AG04450 (cell line): ENCODE measurements at places on chromosomes 11 and 22.
A peak's percentile ranks its signal among the peaks of the same experiment; 100 is the strongest.

- DNase-seq = no peak
Measured at GRCh38 chr11:106087815-106088435, 10.5 kb downstream of the AASDHPPT start.

- DNase-seq = no peak
Measured at GRCh38 chr22:26983311-26983710, 325.9 kb downstream of the MIAT start.

DNA sequence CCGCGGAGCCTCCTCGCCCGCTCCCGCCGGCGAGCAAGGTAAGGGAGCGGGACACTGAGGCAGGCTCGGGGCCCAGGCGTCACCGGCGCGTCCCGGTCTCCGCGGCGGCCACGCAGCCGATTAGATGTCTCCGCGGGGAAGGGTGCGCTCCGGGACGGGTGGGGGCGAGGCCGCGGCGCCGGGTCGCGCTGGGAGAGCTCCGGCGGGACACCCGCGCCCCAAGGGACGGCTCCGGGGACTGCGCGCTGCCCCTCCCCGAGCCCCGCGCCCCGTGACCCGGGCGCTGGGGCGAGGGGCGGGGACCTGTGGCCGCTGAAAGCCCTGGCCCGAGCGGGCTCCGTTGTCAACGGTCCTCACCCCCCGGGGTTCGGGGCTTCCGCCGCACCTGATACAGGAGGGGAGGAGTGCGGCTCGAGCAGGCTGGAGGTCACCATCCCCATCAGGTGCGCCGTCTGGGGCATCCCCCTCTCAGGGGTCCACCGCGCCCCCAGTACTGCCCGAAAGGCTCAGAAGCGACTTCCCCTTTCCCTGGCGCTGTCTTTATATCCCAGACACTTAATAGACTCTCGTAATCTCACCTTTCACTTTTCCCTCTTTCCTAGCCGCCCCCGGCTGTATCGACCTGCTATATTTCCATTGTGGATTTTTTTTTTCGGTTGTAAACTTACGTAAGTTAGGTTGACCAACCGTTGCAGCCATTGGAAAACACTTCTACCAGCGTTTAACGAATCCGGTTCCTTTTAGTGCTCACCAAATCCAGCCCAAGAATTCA is 573 bp downstream of the PPFIA1 start:
- peak; percentile 13 for DNase-seq

GRCh38 chr22:39251762-39252460 is 7.1 kb upstream of the PDGFB start:
- DNase-seq = no peak

GRCh38 chr11:102112509-102112821 is 2.2 kb downstream of the YAP1 start:
- no peak for DNase-seq

- no peak for DNase-seq
Measured at GRCh38 chr11:121476379-121477032, 23.7 kb upstream of the SORL1-AS1 start.

GRCh38 chr22:50443801-50444625 is 30.8 kb downstream of the SBF1 start:
- DNase-seq = no peak

- DNase-seq = no peak
Measured at GRCh38 chr11:102115557-102115956, 5.3 kb downstream of the YAP1 start.

GRCh38 chr11:30458541-30458940 is 127.6 kb downstream of the MPPED2 start:
- DNase-seq = no peak

DNA sequence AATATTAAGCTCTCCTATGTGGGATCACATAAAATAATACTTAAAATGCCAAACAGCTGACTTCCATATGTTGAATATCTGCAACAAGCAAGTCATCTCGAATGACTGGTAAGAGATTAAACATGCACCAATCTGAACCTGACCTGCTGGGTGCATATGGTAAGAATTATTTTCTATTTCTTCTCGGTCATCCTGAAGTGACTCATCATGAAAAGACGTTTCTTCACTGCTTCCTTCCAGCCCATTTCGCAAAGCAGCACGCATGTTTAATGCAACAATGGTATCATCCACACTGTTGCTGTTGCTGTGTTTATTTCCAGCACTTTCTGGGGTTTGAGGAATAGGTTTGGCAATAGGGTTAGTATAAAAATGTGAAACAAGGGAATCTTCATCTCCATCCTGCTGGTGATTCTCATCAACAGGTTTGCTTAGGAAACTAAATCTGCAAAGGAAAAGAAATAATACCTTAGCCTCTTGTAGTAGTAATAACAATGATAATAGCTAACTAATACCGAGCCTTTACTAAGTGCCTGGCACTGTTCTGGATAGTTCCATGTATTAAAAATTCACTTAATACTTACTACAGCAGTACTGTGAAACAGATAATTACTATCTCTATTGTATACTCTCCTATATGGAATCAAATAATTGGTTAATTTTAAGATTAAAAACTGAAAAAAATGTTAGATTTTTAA is 52.0 kb upstream of the CHRNA10 start:
- peak; percentile 97 for DNase-seq

DNA sequence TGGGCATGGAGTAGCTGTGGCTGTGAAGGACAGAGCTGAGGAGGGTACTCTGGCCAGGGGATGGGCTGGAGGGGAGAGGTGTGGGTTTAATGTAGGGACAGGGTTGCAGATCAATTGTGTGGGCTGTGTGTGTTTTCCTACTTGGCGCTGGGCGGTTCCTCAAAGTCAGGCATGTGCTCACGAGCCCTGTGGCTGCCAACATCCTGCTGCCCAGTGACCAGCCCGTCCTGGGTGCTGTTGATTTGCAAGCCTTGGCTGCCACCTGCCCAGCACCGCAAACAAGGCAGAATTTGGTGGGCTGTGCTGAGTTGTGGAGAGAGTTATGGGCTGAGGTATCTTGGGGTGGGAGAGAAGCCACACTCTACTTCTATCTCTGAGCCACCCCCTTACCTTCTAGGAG is 69.2 kb downstream of the SCN3B start:
- no peak for DNase-seq

GRCh38 chr22:35947794-35948425 is 80.7 kb downstream of the RBFOX2 start:
- DNase-seq = peak; percentile 13

GRCh38 chr11:57513452-57513795 is 2.1 kb downstream of the SLC43A1 start:
- no peak for DNase-seq

GRCh38 chr11:1859004-1859403 is 6.1 kb downstream of the LSP1 start:
- DNase-seq = no peak

GRCh38 chr22:43449205-43449830 is 37.5 kb downstream of the MPPED1 start:
- DNase-seq = no peak

GRCh38 chr11:91792779-91793262 is 431.8 kb upstream of the FAT3 start:
- no peak for DNase-seq

DNA sequence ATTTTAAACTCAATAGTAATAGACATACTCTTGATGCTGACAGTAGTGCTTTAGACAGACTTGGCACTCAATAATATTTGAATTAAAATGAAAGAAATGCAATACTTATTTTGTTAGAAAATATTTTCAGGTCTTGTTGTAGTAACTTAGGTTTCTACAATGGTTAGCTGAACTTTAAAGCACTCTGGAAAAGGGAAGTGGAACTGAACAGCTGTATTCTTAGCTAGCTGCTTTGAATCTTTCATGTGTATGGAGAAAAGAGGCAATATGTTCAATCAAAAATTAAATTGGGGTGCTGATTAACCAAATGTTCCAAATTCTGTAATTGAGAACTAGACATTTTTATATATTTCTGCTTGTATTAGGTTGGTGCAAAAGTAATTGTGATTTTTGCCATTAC is 517.9 kb upstream of the RAG2 start:
- DNase-seq = no peak

DNA sequence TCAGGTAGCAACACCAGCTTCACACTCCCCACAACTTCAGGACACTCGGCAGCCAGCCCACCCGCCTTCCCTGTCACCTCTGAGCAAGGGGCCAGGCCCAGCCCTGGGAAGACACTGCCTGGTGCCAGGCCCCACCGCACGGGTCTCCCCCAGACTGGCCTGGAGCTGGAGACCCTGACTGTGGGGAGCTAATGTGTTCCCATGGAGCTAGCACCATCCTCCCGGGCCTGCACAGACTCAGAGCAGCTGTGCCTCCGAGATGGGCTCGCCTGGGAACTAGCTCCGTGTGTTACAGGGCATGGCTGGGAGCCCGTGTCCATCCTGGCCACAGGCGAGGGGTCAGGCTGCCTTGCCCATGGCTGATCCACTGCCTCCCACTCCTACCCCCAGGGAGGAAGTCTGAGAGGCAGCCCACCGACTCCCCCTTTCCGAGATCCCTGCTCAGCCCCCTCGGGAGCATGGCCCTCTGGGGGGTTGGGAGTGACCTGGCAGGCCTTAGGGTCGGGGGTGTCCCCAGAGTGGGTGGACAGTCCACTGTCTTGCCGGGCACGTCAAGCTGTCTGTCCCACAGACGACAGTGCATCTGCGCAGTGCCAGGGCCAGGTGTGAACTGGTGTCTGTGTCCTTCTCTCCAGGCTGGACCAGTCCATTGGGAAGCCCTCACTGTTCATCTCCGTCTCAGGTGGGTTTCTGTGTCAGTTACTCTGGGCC is 76.7 kb upstream of the KCNQ1OT1 start:
- no peak for DNase-seq

DNA sequence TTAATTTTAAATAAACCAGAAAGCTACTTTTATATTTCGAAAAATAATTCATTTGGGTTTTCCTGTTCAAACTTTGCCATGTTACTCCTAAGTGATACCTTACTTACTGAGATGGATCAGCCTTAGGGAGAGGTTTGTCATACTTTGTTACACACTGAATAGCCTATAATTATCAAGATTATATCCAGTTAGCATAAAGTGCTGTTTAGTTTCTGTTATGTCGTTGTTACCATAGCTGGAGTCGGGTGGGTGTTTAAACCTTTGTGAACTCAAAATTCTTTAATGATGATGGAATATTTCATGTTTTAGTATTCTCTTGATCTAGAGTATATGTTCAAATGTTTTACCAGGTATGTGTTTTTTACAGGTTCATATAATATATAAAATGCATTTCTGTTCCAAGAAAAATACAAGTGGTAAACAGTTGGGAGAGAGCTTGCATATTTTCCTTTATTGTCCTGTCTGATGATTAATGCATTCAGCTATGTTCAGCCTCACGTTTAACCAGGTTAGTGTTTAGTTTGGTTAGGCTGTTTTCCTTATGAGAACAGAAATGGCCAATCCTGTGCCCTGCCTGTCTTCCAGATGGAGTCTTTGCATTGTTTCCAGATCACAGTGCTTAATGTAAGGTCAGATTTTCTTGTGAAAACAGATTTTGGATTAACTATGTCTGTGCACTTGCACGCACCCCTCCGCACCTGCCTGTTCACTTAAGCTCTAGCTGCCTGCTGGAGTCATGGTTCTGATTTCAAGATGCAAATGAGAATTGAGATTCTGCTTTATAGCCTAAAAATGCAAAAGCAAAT is 105.6 kb downstream of the ATXN10 start:
- DNase-seq = no peak

- no peak for DNase-seq
Measured at GRCh38 chr11:12276831-12277475, 100.4 kb upstream of the PARVA start.

DNA sequence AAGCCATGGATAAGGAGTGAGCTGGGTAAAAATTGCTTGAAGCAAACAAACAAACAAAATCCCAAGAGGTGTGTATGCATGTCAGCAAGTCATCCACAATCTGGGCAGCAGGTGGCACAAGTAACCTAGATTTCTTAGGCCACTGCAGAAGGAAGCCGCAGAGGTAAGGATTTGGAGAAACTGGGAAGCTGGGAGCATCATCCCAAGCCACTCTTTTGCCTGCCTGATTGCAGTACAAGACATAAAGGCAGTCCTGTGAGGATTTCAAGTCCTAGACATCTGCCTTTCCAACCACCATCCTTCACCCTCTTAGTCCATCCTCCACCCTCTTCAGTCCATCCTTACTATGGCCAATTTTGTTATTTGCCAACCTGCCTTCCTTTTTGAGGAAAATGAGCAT is 67.2 kb upstream of the BMAL1 start:
- DNase-seq = peak; percentile 63

- DNase-seq = no peak
Measured at GRCh38 chr11:30049214-30049613, 32.4 kb upstream of the KCNA4 start.

- DNase-seq = peak; percentile 94
Measured at GRCh38 chr22:36329254-36330078, 58.3 kb downstream of the MYH9 start.

DNA sequence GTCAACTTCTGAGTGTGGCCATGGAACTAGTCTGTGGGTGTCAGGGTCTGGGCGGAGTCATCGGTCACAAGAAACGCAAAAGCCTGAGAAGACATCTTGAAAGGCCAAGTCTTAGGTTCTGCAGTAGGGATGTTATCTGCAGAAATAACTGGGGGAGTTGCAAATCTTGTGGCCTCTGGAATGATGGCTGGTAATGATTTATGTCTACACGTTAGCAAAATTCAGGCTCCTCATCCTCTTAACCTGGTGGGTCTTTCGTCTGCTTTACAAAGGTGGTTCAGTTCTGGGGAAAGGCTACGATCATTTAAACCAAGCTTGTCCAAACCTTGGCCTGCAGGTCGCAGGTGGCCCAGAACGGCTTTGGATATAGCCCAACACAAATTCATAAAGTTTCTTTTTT is 7.4 kb upstream of the CYB5R3 start:
- DNase-seq = no peak

DNA sequence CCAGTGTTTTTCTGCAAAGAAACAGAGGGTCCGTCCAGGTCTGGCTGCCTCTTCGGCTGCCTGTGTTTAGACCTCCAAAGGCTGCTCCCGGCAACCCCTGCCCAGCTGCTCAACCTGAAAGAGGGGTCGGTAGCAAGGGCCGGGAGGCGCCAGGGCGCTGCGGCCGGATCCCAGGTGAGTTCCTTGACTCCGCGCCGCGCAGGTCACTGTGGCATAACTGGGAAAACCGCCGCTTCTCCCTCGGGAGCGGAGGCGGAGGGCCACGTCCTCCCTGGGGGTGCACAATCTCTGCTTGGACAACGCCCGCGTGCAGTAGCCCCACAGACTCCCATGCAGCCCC is 1.0 kb upstream of the BRSK2 start:
- DNase-seq = no peak

DNA sequence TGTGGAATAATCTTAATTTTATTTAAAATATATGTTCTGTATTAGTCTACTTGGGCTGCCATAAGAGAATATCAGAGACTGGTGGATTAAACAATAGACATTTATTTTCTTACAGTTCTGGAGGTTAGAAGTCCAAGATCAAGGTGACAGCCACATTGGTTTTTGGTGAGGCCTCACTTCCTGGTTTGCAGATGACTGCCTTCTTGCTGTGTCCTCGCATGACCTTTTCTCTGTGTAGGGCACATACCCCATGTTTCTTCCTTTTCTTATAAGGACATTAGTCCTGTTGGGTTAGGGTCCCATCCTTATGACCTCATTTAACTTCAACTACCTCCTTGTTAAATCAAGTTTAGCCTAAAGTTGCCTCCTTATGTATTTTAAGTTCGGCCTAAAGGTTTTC is 202.7 kb upstream of the MPPED2 start:
- DNase-seq = no peak

DNA sequence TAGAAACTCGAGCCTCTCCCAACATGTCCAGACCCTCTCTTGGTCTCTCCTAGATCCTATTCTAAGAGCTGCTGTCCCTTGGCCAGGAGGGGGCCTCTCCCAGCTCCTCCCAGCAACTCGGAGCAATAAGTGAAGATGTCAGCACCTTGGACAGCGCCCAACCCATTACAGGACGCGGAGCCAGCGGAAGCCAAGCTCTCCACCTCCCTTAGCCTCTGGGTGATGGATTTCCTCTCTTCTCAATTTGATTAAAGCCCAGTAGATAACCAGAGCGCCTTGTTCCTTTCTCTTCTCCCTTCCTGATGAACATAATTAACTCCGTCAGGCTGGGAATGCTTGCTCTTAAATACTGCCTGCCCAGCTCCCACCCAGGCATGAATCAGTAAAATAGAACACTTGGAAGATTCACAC is 26.2 kb upstream of the TPBGL start:
- peak; percentile 32 for DNase-seq
